ENCODE measurements at places on chromosomes 3 and 15.

- no peak for DNase-seq
Measured at GRCh38 chr3:188468662-188469061, 314.7 kb downstream of the LPP start.

DNA sequence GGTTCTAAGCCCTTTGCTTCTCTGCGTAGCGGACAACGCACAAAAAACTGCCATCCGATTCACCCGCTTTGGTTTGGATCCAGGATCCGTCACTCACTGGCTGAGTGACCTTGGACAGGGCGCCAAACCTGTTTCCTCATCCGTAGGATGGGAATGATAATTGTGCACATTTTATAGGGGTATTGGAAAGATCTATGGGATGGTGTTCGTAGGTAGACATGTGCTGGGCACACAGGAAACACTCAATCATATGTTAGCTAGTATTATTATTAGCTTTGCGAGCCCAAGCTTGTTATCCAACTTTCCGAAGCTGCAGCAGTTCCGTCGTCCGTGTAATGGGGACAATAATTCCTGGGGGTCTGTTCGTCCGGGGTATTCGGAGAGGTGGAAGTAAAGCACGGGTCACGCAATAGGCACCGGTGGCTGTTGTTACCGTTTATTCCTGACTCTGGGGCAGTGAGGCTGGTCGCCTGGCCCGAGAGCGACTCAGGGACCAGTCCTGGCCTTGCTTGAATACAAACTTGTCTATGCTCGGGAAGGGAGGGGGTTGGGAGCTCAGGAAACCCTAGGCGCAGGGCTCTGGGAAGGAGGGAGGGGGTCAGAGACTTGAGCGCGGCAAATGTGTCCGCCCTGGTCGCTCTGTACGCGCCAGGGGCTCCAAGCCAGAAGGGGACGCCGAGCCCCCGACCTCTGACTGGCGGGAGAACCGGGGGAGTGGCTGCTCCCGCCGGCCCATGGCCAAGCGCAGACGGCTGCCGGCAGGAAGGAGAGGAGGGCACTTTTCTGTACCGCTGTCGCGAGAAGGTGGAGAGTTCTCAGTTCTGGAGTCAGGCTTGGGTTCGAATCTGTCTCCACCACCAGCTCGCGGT, 1.3 kb downstream of the SPSB4 start:
- DNase-seq: no peak

DNA sequence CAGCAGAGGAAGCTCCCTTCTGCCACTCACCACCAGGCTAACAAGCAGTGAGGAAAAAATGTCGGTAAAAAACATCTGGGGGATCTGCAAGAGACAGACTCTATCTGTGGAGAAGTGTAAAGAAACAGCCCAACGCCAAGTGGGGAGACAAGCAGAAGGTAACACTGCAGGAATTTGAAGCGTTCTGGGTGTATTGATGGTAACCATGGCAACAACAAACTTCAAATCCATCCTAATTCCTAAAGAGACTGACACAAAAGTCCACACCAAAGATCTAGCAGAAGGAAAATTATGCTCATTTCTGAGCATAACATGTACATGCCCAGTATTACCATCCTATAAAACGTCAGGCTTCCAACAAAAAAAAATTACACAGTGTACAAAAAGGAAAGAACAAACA, 449.3 kb downstream of the GABRB3 start:
- no peak for DNase-seq

- DNase-seq: no peak
Measured at GRCh38 chr3:120080836-120081235, 13.4 kb downstream of the GSK3B start.
